Tongue (tissue), 3 donors: ENCODE measurements at places on chromosomes 3 and 15. TPM values are rescaled to one million over a fixed set of nuclear protein-coding genes. Genes with fewer than 3 reads are reported as not detected.

GRCh38 chr15:33813891-33814290, 154.4 kb upstream of the CHRM5 start:
- DNase-seq, result peak; percentile 62

DNA sequence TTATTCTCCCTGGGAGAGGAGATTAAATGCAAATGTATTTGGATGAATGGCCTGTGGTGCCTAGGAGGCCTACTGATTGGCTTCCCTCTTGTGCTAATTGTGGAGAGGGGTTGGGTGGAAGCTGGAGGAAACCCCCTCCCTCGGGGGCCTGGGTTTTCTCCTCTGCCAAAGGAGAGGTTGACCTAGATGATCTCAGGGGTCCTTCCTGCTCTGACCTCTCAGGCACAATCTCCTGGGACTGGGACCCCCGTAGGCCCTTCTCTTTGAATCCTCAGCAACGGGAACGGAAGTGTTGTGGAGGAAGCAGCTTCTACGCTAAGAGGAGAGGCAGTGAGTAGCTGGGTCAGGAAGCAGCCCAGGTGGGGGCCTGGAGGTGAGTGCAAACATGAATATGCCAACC, 40.5 kb upstream of the MAGEF1 start:
- no peak for DNase-seq

DNA sequence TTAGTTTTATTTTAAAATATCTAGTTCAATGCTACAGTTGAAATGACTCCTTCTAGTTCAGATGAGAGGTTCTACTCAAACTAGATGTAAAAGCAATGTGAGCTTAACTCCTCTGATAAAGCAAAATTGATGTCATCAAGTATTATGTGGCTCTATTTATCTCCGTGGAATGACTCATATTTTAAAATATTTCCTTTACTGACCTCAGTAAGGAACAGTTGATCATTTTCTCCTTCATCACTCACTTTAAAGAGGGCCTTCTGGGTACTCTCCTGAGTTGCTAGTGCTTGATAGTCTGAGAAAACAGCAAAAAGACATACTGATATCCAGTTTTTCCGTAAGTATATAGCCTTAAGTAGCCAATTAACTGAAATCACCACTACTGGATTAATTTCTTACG, 1099.3 kb downstream of the ROBO2 start:
- DNase-seq, result no peak

DNA sequence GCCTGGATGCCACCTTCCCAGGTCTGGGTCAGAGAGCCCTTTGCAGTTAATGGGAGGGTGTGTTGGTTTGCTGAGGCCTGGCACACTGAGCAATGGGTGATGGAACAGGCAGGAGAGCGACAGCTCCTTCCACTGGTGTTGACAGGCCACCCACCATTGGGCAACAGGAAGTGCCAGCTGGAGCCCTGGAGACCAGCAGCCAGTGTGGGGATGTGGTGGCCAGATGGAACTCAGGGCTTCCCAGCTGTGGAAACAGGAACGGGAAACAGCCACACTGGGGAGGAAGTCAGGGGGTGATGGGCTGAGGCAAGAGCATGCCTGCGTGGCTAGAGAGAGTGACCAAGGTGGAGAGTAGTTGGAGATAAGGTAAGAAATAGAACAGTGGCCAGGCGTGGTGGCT, 9.3 kb downstream of the PSTPIP1 start:
- no peak for DNase-seq

The ELL3 gene
- total RNA-seq, result 6.1 TPM

GRCh38 chr15:25481208-25481859, 42.5 kb upstream of the UBE3A start:
- peak; percentile 73 for DNase-seq

The EAF2 gene
- 14.1 TPM for total RNA-seq

DNA sequence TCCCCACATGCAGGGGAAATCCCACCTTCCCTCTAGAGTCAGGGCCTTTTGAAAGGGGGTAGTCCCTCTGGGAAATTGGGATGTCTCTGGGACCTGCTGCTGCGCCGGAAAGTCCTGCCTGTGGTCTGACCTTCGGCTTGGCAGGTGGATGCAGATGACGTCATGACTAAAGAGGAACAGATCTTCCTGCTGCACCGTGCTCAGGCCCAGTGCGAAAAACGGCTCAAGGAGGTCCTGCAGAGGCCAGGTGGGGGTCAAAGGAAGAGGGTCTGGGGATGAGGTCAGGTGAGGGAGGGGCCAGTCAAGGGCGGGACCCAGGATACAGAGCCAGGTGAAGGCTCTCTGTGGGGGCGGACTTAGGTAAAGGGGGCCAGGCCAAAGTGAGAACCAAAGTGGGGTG, 16.2 kb downstream of the PTH1R start:
- DNase-seq, result no peak

GRCh38 chr3:101036676-101037075, 43.5 kb upstream of the ABI3BP start:
- DNase-seq, result no peak

GRCh38 chr3:168040607-168041208, 55.0 kb downstream of the GOLIM4 start:
- DNase-seq, result peak; percentile 48

The SENP8 gene
- total RNA-seq, result 4.7 TPM

GRCh38 chr3:116824208-116824607, 114.6 kb downstream of the TUSC7 start:
- DNase-seq, result no peak

GRCh38 chr15:49824775-49825099, 203.9 kb downstream of the DTWD1 start:
- DNase-seq, result no peak

- no peak for DNase-seq
Measured at GRCh38 chr3:170712798-170713197, 126.9 kb upstream of the SLC7A14 start.

The CACNA1D gene
- total RNA-seq, result 10.1 TPM
